ENCODE measurements at places on chromosomes 6 and 20.

GRCh38 chr6:70823651-70824050, 133.2 kb downstream of the B3GAT2 start:
- DNase-seq: no peak

GRCh38 chr6:93323630-93324029, 95.7 kb downstream of the EPHA7 start:
- no peak for DNase-seq

DNA sequence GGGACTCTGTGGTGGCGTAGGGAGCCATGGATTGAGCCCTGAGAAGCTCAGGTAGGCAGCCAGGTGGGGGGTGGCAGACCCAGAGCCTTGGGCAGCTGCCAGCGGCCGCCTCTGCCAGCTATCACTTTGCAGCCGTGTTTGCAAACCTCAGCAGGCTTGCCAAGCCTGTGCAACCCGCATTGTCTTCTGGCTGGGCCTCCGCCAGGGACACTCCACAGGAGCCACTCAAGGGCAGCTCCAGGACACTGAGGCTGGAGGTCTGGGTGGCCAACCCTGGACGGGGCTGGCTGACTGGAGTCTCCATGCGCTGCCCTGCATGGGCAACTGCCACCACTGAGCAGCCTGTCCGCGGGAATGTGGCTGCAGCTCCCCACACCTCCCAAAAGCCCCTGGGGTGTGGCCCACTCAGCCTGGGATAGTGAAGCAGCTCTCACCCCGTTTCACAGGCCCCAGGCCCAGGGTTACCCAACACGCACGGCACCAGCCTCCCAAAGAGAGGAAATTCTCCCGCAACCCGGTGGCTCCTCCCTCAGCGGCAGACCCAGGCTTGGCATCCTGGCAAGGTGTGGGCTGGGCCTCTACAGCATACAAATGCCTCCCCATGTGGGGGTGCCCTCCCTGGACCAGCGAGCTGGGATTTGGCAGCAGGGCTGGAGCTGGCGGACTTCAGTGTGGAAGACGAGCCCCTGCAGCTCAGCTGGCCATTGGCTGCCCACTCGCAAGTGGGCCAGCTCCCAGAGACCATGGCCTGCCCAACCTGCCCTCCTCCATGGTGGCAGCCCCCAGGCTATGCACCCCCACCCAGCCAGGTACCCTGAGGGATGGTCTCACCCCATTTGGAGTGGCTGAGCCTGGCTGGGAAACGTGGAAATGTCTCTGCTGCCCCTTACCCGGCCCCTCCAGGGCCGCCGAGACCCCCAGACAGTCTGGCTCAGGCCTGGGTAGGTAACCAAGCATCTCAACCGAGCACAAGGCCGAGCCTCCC, 2.9 kb downstream of the CHRNA4 start:
- no peak for DNase-seq

- DNase-seq: peak; percentile 54
Observed at GRCh38 chr20:48904566-48905296, 16.8 kb upstream of the ARFGEF2 start.

GRCh38 chr6:35428421-35429149, 23.6 kb upstream of the FANCE start:
- no peak for DNase-seq

- DNase-seq: peak; percentile 40
Observed at GRCh38 chr6:107118976-107119375, 3.7 kb upstream of the BEND3 start.

- DNase-seq: no peak
Observed at GRCh38 chr6:136494710-136495109, 55.5 kb downstream of the MAP7 start.

GRCh38 chr6:4369616-4370015, 234.2 kb upstream of the ECI2 start:
- no peak for DNase-seq

DNA sequence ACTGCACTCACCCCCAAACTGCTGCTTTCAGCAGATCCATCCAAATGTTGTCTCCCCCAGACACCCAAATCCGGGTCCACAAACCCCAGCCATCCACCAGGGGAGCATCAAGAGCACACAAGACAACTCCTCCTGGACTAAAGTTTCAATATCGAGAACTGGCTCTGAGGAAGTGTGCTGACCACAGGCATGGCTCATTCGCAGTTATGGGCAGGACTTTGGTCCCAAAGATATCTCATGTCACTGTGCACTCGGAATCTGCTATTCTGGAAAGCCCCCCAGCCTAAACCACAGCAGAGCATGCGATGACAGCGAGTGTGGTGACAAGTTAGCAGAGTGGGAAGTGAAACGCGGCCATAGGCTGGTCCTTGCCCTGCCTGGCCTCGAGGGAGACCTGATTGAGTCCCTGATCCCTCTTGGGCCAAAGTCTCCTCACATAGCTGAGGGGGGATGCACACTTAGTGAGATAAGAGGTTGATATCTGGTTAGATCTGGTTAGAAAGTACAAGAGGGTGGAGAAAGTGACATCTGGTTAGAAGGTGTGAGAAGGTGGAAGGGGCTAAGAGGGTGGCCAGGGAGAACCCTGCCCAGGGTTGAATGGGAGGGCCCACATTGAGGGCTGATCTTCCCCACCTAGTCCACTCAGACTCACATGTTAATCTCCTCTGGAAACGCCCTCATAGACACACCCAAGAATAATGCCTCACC, 149.7 kb downstream of the MRPL14 start:
- DNase-seq: no peak

Data from Kasumi-1 (cell line).